ENCODE measurements at places on chromosomes 16 and 17. TPM values are rescaled to one million over a fixed set of nuclear protein-coding genes. Genes with fewer than 3 reads are reported as not detected.

The GLIS2 gene
- 24.5 TPM for total RNA-seq

The DOC2A gene
- 18.0 TPM for total RNA-seq

The SDK2 gene
- not detected for total RNA-seq

DNA sequence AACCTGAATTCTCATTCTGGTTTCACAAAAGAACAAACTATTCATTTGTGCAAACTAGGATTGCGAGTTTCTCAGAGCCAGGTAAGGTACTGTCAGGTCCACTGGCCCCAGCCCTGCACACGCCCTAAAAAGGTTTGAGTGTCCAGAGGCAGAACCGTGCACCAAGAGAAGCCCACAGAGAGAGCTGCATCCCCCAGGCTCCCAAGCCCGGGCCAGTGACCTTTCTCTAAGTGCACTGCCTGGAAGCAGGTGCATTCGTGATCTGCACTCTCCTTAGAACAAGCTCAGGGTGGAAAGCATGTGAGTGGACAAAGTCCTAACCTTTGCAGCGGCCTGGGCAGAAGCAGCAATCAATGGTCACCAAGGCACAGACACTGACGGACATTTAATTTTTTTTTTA, 26.8 kb downstream of the MEAK7 start:
- no peak for DNase-seq

DNA sequence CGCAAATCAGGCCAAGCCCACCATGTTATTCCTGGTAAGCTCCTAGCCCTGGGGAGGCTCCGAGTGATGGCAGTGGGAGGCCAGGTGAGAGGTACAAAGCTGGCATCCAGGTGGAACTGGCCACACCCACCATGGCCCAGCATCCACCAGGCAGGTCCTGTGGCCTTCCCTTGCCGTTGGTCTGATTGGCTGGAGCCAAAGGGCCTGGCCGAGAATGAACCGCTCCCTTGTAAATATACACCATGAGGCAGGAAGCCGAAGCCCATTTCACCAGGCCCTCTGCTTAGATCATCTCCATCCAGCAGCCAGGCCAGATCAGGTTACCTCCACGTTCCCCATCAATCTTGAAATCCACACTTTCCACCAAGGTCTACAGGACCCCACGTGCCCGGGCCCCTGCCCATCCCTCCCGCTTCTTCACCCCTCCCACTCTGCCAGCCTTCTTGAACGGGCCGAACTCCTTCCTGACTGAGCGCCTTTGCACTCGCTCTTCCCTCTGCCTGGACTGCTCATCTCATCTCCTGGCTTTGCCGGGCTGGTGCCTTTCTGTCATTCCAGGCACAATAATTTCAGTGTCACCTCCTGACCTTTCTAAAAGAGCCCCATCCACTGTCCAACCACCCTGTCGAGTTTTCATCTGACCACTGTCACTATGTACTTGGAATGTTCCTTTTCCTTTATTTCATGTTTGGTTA, 5.8 kb downstream of the SOCS1 start:
- no peak for DNase-seq

- DNase-seq = no peak
Observed at GRCh38 chr17:68675723-68676122, 74.6 kb upstream of the FAM20A start.

DNA sequence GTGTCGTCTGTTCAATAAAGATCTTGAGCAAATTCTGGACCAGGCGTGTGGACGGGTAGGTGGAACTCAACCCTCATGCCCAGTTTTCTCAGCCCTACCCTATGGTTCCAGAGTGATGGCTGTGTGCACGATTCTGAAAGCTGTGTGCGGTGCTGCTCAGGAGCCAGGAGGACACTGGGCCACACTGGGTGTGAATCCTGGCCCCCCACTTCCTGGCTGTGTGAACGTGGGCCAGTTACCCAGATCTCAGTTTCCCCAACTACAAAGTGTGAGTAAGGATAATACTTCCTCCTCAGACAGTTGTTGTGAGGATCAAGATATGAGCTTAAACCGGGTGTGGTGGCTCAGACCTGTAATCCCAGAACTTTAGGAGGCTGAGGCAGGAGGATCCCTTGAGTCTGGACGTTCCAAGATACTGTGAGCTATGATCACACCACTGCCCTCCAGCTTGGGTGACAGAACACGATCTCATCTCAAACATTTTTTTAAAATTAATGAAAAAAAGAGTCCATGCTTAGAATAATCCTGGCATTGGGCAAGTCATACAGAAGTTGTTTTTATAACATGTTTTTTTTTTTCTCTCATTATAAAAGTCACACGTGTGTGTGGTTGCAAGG, 14.7 kb upstream of the MPRIP start:
- no peak for DNase-seq

- DNase-seq = no peak
Observed at GRCh38 chr17:81652906-81653771, 3.2 kb downstream of the PDE6G start.

DNA sequence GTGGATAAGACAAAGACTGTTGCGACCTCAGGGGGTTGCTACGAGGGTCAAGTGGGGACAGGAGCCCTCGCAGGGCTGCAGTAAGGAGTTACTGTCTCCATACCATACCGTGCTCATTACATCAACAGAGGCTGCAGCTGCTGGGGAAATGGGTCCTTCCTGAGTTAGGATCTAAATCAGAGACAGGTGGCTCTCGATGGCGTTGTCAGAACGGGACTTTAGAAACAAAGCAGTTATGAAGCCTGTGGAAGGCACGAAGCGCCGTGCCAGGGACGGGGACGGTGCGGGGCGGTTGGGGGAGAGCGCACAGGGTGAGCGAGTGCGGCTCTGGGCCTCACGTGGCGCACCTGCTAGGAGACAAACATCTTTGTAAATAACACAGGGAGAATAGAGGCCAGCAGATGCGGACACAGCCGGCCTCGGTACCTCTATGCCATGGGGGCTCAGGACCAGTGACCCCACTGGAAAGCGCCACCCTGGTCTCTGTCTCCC, 34.4 kb downstream of the ZCCHC14 start:
- no peak for DNase-seq

- no peak for DNase-seq
Observed at GRCh38 chr17:16465861-16466338, 26.1 kb downstream of the LRRC75A start.
